Bone marrow (tissue), 2 donors: ENCODE measurements at places on chromosomes 3 and 15.

DNA sequence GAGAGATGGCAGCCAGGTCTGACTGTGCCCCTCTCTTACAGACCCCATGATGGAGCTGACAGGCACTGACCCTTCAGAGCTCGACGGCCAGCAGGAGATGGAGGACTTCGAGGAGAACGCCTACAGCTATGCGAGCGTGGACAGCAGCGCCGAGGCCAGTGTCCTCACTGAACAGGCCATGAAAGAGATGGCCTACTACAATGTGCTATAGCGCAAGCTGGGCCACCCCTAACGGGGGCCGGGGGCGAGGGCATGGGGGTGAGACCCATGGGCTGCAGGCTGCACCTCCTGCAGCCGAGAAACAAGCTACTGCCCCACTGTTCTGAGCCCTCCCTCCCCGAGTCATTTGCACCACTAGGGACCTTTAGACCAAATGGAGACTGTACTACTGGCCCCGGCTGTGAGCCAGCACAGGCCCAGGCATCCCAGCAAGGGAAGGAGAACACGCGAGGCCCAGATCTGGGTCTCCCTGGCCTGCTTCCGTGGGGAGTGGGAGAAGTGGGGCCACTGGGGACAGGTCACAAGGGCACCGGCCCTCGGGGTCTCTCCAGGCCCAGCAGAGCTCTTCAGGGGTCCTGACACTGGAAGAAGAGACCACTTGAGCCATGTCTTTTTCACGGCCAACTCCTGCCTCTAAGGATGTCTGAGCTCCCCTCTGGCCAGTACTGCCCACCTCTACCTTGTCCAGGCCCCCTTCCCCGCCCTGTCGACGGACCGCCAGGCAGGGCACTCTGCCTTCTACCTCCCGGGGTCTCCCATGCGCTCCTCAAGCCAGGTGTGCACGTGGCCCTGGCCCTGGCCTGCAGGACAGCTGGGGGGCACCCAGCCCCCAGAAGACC lies 22.4 kb downstream of the IDH2 start:
- no peak for DNase-seq

- DNase-seq, result no peak
Observed at GRCh38 chr3:138046085-138046484, 36.1 kb downstream of the CLDN18 start.

- peak; percentile 28 for DNase-seq
Observed at GRCh38 chr3:43773273-43774094, 82.7 kb downstream of the ABHD5 start.

GRCh38 chr3:57637391-57637790 lies 40.2 kb upstream of the ARF4 start:
- no peak for DNase-seq

DNA sequence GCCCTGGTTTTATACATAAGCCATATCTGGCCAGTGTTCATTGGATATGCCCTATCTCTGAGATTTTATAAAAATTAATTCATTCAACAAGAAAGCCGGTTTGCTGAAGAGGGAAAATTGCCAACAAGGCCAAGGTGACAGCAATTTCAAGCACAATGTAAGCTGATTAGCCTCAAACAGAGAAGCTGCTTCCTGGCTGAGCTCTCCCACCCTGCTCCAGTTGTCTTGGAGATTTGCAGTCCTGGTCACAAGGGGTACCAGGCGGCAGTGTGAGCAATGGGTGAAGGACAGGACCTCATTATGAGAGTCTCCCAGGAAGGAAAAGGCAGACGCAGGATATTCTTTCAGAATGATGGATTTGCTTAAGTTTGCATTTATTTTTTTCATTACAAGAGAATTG lies 5.4 kb upstream of the THSD4 start:
- DNase-seq, result no peak

DNA sequence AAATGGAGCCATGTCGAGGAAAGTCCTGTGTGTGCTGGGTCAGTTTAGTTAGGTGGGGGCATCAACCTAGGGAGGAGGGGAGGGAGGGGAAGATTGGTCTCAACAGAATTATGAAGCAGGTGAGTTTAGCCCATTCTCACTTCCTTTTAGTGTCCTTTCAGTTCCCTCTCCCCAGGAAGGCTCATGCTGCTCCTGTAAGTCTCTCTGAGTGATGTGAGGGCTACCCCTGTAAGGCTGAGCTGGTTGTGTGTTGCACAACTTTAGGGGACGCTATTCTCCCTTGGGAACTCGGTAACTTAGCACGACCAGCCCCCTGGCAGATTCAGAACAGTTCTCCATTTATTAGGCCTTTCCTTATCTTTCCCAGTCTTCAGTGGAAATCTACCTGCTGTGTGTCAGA lies 21.2 kb downstream of the IL5RA start:
- DNase-seq, result no peak

DNA sequence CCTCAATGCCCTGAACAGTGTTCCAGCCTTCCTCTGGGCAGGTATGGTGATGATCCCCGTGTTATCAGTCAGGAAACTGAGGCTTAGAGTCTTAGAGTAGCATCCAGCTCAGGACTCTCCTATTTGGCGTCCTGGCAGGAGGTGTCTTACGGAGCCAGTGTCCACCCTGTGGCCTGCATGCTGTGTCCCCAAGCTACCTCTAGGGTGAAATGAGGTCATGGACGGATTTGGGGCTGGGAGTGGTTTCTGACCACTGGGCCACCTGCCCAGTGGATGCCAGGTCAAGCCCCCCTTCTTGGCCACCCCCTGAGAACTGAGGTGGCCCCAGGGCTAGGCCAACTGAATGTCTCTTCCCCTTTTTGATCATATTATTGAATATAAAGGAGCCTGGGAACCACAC lies 27.2 kb upstream of the SLC6A6 start:
- no peak for DNase-seq

GRCh38 chr15:46127361-46127874 lies 492.6 kb downstream of the SQOR start:
- DNase-seq, result no peak

- no peak for DNase-seq
Observed at GRCh38 chr3:100107221-100107814, 7.0 kb downstream of the FILIP1L start.

- DNase-seq, result no peak
Observed at GRCh38 chr3:4547799-4548198, 54.7 kb downstream of the ITPR1 start.

GRCh38 chr3:106819440-106819839 lies 557.8 kb upstream of the CCDC54 start:
- DNase-seq, result no peak
